GM23338 (cell line): ENCODE measurements at places on chromosomes 1 and 21. TPM values are rescaled to one million over a fixed set of nuclear protein-coding genes. Genes with fewer than 3 reads are reported as not detected.

The MUTYH gene
- 63.6 and 67.4 TPM in 2 replicates for total RNA-seq

The S100A5 gene
- not detected in 2 replicates for total RNA-seq

The CDKN2C gene
- not detected in 2 replicates for total RNA-seq

- peak; percentile 77 for DNase-seq
Observed at GRCh38 chr1:152018537-152018936, 18.3 kb downstream of the S100A11 start.

GRCh38 chr1:225944951-225945350 lies 3.9 kb upstream of the LEFTY2 start:
- DNase-seq: no peak

DNA sequence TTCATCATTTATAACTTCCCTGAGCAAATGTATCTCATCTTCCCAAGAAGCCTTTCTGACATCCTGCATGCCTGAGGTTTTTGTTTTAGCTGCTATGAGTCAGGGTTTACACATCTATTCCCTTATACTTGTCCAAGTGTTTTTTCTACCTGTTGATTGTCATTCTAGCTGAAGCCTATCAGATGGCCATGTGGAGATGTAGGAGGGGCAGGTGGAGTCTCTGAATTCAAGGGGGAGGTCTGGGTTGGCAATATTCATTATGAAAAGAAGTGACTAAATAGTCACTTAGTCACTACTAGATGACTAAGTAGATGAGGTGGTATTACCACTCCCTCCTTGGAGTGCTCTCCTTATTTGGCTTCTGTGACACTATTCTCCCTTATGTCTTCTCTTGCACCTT lies 52.4 kb downstream of the XCL1 start:
- no peak for DNase-seq

DNA sequence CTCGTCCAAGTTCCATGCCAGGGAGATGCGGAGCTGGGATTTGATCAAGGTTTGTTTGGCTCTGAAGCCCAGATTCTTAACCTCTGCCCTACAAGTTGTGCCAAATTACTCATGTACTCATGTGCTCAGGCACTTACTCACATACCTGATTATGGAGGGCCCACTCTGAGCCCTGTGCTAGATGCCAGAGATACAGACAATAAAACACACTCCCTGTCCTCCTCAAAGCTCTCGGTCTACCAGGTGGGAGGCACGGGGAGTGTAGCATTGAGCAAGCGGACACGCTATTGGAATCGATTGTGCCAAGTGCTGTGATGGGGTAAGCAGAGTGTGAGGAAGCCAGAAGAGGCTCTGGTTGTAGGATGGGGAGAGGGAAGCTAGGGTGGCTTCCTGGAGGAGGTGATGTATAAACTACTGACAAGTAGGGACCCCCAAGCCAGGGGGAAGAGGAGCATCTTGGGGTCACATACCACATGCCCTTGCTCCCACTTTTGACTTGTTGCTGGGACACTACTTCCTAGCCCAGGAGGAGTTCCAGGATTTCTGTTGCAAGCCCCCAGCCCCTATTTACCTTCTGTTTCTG lies 49.8 kb upstream of the IFNLR1 start:
- no peak for DNase-seq

DNA sequence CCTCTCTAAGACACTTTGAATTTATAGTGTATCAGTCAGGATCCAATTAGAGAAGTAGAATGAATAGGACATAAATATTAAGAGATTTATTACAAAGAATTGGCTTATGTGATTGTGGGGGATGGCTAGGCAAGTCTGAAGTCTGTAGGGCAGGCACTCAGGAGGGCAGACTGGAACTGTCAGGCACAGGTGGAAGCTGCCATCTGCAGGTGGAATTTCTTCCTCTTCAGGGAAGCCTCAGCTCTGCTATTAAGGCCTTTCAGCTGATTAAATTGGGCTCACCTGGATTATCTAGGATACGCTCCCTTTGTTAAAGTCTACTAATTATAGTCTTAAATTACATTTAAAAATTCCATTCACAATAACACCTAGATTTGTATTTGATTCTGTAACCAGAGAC lies 92.0 kb upstream of the HAO2 start:
- peak; percentile 51 for DNase-seq

- no peak for DNase-seq
Observed at GRCh38 chr1:218383681-218384080, 38.5 kb downstream of the TGFB2 start.

DNA sequence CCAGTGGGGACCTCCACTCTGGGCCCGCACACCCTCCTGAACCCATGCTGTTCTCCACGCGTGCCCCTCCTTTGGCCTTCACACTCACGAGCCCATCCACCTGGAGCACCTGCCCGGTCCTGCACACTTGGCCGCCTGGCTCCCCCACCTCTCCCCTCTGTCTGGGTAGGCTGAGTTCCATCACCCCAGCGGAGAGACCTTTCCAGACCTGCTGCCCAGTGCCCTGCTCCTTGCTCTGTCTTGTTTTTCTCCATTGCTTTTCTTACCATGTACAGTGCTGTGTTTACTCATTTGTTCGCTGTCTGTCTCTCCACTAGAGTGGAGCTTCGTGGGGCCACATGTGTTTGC lies 351.0 kb upstream of the VAMP3 start:
- DNase-seq: no peak
